ENCODE measurements at places on chromosomes 13 and 19.

GRCh38 chr19:35000647-35001501 lies 751 bp downstream of the GRAMD1A start:
- DNase-seq = no peak

DNA sequence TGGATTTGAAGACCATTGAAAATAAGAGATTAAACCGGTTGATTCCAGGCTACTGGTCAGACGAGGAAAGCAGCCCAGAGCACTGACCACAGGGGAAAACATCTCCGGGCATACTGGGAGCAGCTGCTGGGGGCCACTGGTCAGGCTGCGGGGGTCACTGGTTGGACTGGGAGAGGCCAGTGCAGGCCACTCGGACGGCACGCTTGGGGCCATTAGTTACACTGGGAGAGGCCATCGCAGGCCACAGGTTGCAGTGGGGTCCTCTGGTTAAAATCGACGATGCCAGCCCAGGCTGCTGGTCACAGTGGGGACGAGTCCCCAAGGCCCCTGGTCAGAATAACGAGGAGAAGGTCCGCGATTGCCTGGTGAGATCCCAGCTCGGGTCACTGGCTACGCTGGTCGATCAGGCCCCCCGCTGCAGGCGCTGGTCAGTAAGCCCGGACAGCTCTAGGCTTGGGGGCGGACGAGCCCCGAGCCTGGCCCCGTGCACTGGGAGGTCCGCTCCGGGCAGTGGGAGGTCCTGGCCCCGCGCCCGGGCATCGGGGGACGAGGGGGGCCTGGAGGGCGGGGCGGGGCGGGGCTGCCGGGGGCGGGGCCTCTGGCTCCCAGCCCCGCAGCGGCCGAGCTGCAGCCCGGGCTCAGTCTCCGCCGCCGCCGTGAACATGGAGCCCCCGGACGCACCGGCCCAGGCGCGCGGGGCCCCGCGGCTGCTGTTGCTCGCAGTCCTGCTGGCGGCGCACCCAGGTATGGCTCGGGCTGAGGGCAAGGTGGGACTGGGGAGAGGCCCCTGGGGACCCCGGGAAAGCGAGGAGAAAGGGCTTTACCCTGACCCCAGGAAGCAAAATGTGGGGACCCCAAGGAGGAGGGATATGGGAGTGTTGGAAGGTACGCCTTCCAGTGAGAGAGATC lies at the start of gene BCAM:
TSS of gene BCAM (plus strand) at position 641 of the 909 bp plus-strand sequence. CDS start at position 663, 22 bp downstream.
- DNase-seq = peak; percentile 62

GRCh38 chr13:40480915-40481516 lies 185.4 kb downstream of the FOXO1 start:
- DNase-seq = no peak

- no peak for DNase-seq
These were observed 393.5 kb upstream of the GPC6 start for GRCh38 chr13:92833071-92833470.

- DNase-seq = no peak
These were observed 37.4 kb downstream of the CCL25 start for GRCh38 chr19:8089664-8090601.

DNA sequence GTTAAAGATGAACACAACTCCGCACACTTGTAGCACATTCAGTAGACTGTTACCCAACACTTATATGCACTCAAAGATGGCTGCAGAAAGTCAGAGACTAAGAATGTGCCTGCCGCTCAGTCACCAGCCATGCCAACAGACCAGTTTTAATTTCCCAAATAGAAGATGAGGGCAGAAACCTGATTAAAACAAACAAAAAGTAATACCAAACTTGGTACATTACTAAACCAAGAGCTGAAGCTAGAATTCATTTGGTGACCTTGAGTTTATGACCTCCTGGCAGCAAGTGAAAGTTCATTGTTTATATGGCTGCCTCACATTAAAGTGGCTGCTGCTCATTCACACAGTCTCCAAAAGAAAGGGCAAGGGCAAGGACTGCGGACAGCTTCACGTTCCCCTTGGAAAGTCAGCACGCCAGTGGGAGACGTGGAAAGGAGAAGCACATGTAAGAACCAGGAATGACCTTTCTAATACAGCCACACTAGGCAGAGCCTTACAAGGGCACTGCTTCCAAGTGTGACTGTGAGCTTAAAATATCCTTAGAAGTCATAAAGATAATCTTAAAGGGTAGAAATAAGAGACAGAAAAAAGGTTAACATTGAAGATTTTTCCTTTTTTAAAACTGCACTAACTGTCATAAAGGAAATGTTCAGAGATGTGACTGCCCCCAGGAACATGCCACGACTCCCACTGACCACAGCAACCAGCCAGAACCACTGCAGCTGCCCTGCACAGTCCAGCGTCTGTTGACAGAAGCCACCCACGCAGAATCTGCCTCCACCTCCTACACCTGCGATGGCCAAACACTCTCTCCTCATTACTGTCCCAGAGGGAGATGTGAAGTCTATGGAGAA lies 73.5 kb downstream of the STK24 start:
- no peak for DNase-seq

- no peak for DNase-seq
These were observed 135.8 kb downstream of the SHISA2 start for GRCh38 chr13:25915840-25916518.

DNA sequence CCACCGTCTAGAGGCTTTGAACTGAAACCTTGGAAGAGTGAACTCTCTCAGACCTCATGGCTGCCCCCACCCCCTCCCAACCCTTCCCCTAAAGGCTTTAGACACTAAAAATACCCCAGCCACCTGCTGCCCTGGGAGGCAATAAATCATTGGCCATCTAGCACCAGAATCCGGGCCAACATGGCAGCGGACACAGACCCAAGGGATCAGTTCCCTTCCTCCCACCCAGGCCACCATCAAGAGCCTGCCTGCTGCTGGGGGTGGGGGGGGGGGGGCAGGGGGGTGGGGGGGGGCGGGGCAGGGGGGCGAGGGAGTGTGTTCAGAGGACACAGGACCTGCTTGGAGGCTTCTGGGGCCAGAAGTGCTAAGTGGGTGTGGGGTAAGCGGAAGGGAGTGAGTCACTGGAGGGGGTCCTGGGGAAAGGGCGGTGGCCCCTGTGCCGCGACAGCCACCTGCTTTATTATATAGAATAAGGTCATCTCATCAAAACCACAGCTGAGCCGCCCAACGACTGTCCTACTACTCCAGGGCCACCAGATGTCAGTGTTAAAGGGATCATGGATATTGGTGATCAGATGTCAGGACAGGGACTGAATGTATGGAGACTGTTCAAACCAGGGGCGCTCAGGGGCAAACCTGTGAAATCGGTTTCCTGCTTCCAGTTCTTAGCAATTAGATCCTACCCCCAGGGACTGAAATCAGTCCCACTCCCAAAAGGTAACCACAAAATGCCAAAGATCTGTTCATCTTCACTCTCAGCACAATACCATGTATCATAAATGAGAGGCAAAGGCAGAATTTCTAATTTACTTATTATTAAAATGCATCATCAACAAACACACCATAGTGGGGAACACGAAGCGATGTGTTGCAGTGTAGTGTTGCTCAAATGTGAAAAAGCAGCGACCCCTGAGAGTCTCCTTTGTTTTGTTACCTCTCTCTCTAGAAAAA lies 24.3 kb downstream of the ARL11 start:
- DNase-seq = peak; percentile 36

- DNase-seq = no peak
These were observed 10.3 kb upstream of the HSPH1 start for GRCh38 chr13:31172001-31172400.

DNA sequence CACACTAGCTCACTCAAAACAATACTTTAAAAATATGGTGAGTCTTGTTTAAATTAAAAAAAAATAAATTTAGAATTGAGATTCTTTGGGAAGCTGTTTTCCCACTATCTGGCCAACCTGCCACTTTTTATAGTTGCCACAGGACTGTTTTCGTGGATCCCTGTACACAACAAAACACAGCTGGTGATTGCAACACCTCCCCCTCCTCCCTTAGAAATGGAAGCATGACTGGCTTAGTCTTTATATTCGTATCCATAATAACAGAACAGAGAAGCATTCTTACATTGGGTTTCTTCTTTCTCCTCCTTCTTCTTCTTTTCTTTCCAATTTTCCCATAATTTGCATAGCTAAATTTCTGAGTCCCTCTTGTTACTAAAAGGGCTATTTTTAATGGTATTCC lies 79.5 kb upstream of the GJB6 start:
- DNase-seq = no peak

GRCh38 chr19:51108066-51108804 lies at the start of gene CTU1:
TSS of gene CTU1 (minus strand) at chr19:51108409. CDS start at chr19:51104569, 3,840 bp downstream.
- DNase-seq = peak; percentile 99

GRCh38 chr13:102172406-102172805 lies 229.4 kb downstream of the FGF14 start:
- DNase-seq = no peak

- no peak for DNase-seq
These were observed 123.5 kb downstream of the RXFP2 start for GRCh38 chr13:31862828-31863227.

GRCh38 chr19:2775556-2776430 lies 7.3 kb downstream of the SGTA start:
- DNase-seq = no peak

DNA sequence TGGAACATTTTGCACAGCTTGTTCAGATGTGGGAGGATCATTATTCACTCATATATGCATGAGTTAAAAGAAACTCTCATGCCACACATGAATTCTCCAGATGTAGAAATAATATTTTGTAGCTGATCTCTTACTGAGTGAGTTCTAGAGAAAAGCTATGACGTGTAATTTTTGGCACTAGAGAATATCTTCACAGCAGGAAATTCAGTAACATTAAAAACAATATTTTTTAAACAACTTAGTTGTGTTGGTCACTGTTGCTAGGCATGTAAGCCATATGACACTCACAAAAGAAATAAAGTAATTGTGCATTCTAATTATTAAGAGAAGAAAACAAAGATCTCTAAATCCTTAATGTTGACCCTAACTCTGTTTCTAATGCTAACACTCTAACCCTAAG lies 371.4 kb upstream of the SLC10A2 start:
- no peak for DNase-seq

- DNase-seq = no peak
These were observed 80.5 kb downstream of the MBNL2 start for GRCh38 chr13:97302611-97303010.

- DNase-seq = no peak
These were observed 17.6 kb downstream of the EMP3 start for GRCh38 chr19:48342841-48343540.

- peak; percentile 65 for DNase-seq
These were observed 441 bp downstream of the INAFM1 start for GRCh38 chr19:47274891-47275761.

DNA sequence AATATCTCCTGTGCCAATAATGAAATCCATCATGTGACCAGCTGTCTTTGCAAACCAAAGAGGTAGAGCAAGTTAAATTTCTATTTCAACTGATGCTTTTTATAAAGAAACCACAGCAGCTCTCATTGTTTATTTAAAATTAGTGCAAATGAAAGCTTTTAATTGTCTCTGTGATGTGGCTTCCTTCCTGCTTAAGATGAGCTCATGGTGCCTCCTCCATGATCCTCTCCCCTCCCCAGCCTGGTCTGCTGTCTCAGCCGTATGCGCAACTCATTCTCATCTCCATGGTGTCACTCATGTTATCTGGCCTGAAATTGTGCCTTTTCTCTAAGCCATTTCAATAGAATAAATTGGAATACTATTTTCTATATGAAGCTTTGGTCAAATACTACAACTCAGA lies 270.6 kb downstream of the FGF14 start:
- no peak for DNase-seq

DNA sequence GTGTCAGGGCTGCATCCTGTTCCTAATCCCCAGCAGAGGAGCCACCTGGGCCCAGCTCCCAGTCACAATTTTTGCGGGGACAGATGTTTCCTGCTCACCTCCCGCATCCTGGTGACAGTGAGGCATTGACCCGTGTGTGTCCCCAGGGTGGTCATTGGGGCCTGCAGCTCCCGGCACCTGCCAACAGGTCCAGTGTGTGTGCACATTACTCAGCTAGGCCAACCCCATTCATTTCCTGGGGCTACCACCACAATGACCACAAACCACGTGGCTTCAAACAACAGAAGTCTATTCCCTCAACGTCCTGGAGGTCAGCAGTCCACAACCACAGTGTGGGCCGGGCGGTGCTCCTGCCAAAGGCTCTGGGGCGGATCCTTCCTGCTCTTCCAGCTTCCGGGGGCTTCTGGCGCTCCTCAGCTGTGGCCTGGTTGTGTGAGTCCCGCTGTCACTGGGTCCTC lies 11.9 kb upstream of the F2RL3 start:
- no peak for DNase-seq

GRCh38 chr13:27476943-27477703 lies 26.8 kb upstream of the MTIF3 start:
- peak; percentile 80 for DNase-seq

DNA sequence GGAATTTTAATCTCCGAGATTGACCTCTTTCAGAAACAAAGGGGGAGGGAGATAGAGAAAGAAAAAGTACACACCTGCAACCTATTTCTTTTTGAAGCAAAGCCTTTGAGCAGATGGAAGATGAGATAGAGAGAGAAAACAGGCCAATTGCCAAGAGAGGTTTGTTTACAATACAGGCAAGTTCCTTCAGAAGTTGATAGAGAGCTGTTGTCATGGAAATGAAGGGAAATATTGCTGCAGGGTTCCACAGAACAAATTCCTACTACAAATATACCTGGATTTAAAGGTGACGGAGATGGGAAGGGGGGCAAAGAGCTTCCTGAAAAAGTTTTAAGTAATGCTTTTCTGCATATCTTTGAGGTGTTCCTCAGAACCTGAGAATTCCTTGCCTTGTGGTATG lies 388.4 kb downstream of the NDFIP2 start:
- peak; percentile 47 for DNase-seq

- no peak for DNase-seq
These were observed 5.5 kb downstream of the BLOC1S3 start for GRCh38 chr19:45184115-45184514.

- DNase-seq = no peak
These were observed 1719.5 kb upstream of the MIR17HG start for GRCh38 chr13:89627996-89628395.

GRCh38 chr19:54247106-54247930 lies 4.7 kb upstream of the LILRA6 start:
- no peak for DNase-seq

GRCh38 chr19:29831686-29832085 lies 19.9 kb downstream of the CCNE1 start:
- no peak for DNase-seq

DNA sequence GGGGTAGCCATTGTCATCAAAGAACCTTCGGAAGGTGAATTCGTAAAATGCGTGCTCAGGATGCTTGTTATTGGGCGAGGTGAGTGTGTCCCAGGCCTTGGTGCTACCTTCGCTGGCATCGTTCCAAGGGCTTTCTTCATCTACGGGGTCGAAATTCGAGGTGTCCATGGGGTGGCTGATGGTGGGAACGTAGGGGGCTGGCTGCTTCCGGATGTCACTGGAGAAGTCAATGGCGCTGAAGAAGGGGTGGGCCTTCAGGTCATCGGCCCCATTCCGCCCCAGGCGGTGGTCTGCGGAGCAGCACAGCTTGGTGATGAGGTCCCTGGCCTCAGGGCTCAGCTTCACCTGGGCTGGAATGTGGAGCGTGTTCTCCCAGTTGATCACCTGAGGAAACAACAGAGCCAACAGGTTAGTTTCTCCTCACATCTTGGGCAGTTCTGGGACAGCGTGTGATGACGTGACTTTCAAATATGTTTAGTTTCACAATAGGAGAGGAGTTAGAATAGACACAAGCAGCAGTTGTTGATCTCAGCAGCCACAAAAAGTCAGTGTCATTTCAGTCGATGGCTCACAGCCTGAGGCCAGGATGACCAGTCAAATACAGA lies 72.5 kb upstream of the XPO4 start:
- no peak for DNase-seq

All from NCI-H1417 (cell line).